Fibroblast of the aortic adventitia (primary cell): ENCODE measurements at places on chromosomes 12 and 14. TPM values are rescaled to one million over a fixed set of nuclear protein-coding genes. Genes with fewer than 3 reads are reported as not detected.

Gene CSRNP2
- total RNA-seq: 19.1 and 42.4 TPM in 2 replicates

Gene ACRBP
- 0.36 and 0.49 TPM in 2 replicates for total RNA-seq

Gene COCH
- 0.36 TPM in 1 of 2 replicates, not detected in the other for total RNA-seq

Gene CARMIL3
- total RNA-seq: not detected in 2 replicates

Gene ACSS3
- 24.5 and 25.3 TPM in 2 replicates for total RNA-seq

Gene RBP5
- total RNA-seq: not detected in 2 replicates

Gene ARHGAP9
- total RNA-seq: 0.18 TPM in 1 of 2 replicates, not detected in the other

Gene CIROP
- 1.8 TPM in 1 of 2 replicates, not detected in the other for total RNA-seq
